ENCODE measurements at places on chromosomes 4 and X. TPM values are rescaled to one million over a fixed set of nuclear protein-coding genes. Genes with fewer than 3 reads are reported as not detected.

ARHGAP36 gene
- 0.46 TPM for total RNA-seq

- DNase-seq = no peak
Observed at GRCh38 chr4:181671672-181672071, 571.5 kb upstream of the TENM3 start.

PLAC8 gene
- 18.2 TPM for total RNA-seq

- no peak for DNase-seq
Observed at GRCh38 chr4:182704077-182704476, 213.1 kb downstream of the DCTD start.

COL4A6 gene
- 0.21 TPM for total RNA-seq

GRCh38 chr4:142434519-142435224 lies 411.4 kb downstream of the INPP4B start:
- DNase-seq = no peak

CXCL10 gene
- 0.41 TPM for total RNA-seq

SEC24D gene
- total RNA-seq = 41.0 TPM

GRCh38 chr4:122053186-122053585 lies 98.9 kb upstream of the BLTP1 start:
- DNase-seq = no peak

GRCh38 chrX:152642931-152643564 lies 5.4 kb downstream of the GABRQ start:
- DNase-seq = no peak

GRIPAP1 gene
- 15.3 TPM for total RNA-seq

DNA sequence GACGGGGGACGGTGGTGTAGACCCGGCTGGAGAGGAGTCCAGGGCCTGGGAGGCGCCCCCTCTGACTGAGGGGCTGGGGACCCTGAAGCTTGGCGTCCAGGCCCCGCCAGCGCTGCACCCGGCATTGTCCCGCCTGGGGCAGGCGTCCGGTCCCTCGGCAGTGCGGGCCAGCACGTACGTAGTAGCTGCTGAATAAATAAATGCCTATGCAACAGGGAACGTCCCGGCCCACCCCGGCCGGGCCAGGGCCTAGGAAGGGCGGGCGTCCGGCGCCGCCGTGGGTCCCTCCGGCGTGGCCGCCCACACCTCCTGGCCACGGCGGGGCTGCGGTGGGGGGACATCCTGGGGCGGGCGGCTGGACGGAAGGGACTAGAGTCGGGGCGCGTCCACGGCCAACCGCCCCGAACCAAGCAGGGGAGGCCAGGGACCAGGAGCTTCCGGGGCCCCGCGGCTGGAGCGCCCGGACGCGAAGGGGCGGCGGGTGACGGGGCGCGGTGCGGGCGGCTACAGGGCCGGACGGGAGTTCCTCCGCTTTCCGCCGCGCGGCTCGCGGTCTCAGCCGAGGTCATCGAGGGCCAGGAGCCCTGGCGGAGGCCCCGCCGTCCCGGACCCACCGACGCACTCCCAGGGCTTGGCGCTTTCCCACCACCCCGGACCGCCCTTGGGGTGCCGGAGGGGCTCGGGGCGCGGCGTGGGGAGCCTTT lies 886 bp upstream of the WWC2 start:
- DNase-seq = no peak

DNA sequence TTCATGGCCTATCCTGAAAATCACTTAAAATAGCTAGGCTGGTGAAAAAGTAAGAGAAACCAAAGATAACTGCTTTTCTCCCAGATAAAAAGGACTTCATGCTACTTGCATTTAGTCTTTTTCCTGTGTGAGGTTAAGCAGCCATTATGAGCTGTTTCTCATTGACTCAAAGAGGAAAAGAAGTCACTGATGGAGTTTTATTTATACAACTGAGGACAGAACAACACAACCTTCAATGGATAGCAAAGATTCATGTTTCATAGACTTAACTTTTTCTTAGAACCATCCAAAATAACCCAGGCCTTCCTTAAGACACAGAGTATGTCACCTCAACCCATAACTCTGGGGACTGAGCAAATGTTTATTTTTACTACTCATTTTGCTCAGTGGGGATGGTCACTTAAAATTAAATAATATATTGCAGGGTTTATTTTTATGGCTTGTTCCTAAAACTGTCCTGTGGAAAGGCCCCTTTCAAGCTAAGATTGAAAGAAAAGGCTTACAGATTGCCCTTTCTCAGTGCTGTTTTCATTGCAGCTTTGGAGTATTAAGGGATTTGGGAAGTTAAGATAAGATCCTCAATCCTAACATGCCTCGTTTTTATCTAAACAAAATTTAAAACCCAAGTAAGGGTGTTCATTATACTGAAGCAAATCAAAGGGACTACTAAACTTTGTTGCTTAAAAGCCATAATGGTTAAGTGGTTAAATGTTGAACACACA lies 252.6 kb upstream of the MAD2L1 start:
- peak; percentile 34 for DNase-seq

DNA sequence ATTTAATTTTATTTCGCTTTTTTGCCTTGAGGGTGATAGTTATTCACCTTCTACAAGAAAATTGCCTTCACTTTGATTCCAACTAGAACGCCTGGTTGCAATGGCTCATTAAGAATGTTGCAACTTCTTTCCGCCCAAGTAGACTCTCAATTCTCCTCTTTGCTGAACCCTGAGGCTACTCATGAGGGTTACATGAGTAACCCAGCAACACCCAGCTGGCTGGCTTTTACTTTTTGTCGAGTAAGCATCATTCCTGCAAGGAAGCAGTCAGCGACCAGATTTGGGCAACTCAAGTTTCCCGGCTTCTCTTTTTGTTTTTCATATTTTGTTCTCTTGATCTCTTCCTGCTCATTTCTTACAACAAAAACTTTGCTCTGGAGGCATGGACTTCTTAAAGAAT lies 495.4 kb downstream of the PACRGL start:
- peak; percentile 8 for DNase-seq

Measured in H4 (cell line).